ENCODE measurements at places on chromosomes 4 and X. TPM values are rescaled to one million over a fixed set of nuclear protein-coding genes. Genes with fewer than 3 reads are reported as not detected.

DNA sequence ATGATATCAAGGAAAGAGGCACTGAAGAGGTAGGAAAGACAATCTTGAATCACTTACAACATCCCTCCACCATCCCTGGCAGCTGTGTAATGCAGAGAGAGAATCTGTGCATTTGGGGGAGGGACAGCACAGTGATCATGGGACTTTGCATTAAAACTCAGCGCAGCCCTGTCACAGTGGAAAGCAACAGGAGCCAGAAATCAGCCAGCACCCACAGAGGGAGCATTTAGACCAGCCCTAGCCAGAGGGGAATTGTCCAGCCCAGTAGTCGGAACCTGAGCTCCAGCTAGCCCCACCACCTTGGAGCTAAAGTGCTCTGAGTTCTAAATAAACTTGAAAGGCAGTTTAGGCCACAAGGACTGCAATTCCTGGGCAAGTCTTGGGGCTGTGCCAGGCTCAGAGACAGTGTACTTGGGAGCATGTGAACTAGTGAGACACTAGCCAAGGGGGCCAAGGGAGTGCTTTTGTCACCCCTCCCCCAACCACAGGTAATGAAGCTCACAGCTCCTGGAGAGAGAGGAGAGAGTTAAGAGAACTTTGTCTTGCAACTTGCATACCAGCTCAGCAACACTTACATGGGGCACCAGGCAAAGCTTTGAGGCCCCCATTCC lies 83.9 kb upstream of the FAM241A start:
- peaks cover 38% of the 10 kb centered on the region for H3K27me3 ChIP-seq
- peaks cover 2% of the 10 kb centered on the region for H3K36me3 ChIP-seq
- peaks cover 4% of the 10 kb centered on the region for H3K4me1 ChIP-seq
- no peak overlapping the region for H3K4me3 ChIP-seq
- no peak overlapping the region for H3K27ac ChIP-seq
- no peak for DNase-seq

DNA sequence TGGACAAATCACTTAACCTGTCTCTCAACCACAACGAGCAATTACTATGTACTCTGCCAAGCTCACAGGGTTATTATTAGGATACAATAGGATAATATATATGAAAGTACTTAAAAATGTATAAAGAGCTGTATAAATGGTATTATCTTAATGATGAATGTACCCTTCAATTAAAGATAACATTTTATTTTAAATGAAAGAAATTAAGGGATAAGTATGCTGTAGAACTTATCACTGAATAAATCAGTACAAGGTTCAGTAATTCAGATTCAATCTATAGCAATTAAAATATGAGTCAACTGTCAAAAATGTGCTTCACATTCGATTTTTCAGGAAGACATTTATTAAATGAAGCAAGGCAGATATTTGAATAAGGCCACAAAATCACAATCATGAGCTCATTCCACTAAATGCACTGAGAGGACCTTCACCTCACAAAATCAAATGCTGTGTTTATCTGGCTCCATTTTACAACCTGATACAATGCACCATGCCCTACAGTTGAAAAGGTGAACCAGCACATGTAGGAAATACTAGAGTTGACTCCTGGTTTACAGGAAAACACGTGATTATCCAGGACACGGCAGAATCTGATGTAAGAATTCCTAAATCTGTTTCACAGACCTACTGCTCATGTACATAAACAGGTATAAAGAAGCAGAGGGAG lies 4.4 kb downstream of the LRCH2 start:
- no peak for DNase-seq
- no peaks in the 10 kb centered on the region for H3K27me3 ChIP-seq
- no peaks in the 10 kb centered on the region for H3K36me3 ChIP-seq
- H3K27ac ChIP-seq: no peak overlapping the region

- peaks cover 3% of the 10 kb centered on the region for H3K4me1 ChIP-seq
- no peak for DNase-seq
- no peaks in the 10 kb centered on the region for H3K27me3 ChIP-seq
- H3K36me3 ChIP-seq: no peaks in the 10 kb centered on the region
- no peak overlapping the region for H3K4me3 ChIP-seq
Observed at GRCh38 chr4:146439999-146440398, 81.7 kb downstream of the SLC10A7 start.

DNA sequence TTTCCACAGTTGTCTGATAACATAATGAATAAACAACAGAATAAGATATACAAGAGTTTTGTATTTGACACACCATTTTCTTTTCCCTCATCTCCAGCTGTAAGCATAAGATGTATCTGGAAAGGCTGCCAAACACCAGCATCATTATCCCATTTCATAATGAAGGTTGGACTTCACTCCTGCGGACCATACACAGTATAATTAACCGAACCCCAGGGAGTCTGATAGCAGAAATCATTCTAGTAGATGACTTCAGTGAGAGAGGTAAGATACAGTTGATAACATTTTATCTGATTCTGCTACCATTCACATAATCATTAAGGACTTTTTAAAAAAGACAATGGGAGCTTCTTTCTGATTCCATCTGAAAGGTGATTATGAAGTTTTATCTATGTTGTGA lies 535.2 kb downstream of the GALNTL6 start:
- no peaks in the 10 kb centered on the region for H3K27me3 ChIP-seq
- no peaks in the 10 kb centered on the region for H3K36me3 ChIP-seq
- no peak overlapping the region for H3K27ac ChIP-seq
- no peak for DNase-seq
- no peak overlapping the region for H3K4me3 ChIP-seq
- H3K4me1 ChIP-seq: no peaks in the 10 kb centered on the region

- H3K27me3 ChIP-seq: no peaks in the 10 kb centered on the region
- peaks cover 5% of the 10 kb centered on the region for H3K4me1 ChIP-seq
- DNase-seq: no peak
Observed at GRCh38 chrX:40780951-40781350, 45.6 kb upstream of the MED14 start.

- H3K27me3 ChIP-seq: no peaks in the 10 kb centered on the region
- DNase-seq: no peak
- peaks cover 86% of the 10 kb centered on the region for H3K4me1 ChIP-seq
- H3K36me3 ChIP-seq: peaks cover 3% of the 10 kb centered on the region
- H3K27ac ChIP-seq: peak overlapping the region; percentile 98
- H3K4me3 ChIP-seq: peak overlapping the region; percentile 72
Observed at GRCh38 chrX:2696698-2697215, 5.7 kb downstream of the CD99 start.

DNA sequence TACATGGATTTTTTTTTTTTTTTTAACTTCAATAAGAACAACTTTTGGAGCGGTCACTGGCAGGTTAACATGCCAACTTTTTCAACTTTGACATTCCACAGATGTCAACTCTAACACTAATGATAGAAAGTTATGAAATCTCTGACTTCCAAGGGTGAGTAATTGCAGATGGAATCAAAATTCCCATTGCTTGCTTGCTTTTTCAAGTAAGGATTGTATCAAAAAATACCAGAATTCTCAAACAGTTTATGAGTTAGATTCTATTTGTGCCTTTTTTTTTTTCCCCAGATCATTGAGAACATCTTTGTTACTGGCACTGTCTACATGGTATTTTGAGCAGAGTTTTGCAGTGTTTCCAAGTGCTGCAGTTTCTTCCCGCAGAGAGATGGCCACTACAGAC lies 50.3 kb upstream of the OTUD4 start:
- H3K4me3 ChIP-seq: no peak overlapping the region
- peaks cover 26% of the 10 kb centered on the region for H3K27me3 ChIP-seq
- H3K27ac ChIP-seq: no peak overlapping the region
- H3K4me1 ChIP-seq: no peaks in the 10 kb centered on the region

- no peaks in the 10 kb centered on the region for H3K27me3 ChIP-seq
- DNase-seq: no peak
- H3K4me1 ChIP-seq: no peaks in the 10 kb centered on the region
- H3K36me3 ChIP-seq: no peaks in the 10 kb centered on the region
- no peak overlapping the region for H3K27ac ChIP-seq
- H3K4me3 ChIP-seq: no peak overlapping the region
Observed at GRCh38 chrX:128739539-128739938, 687.3 kb upstream of the ACTRT1 start.

- no peaks in the 10 kb centered on the region for H3K36me3 ChIP-seq
- H3K27me3 ChIP-seq: peaks cover 7% of the 10 kb centered on the region
- H3K4me3 ChIP-seq: no peak overlapping the region
- no peak for DNase-seq
Observed at GRCh38 chr4:142728233-142728632, 117.9 kb downstream of the INPP4B start.

DNA sequence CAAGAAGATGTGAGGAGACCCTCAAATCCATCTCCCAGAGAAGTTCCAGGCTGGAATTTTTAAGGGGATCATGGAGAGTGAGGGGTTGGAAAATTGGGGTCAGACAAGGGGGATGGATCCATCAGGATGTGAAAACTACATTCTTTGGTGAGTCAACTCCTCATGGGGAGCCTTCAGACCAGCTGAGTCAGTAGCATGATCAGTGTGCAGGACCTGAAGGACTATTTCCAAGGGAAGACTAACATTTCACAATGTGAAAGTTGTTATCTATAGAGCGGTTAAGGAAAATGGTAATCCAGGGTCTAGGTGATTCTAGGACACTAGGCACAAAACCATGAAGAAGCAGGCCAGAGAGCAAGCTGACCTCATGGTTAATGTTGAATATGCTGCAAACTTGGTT lies 38.6 kb upstream of the CEP135 start:
- no peaks in the 10 kb centered on the region for H3K27me3 ChIP-seq
- H3K27ac ChIP-seq: no peak overlapping the region
- DNase-seq: no peak
- H3K4me3 ChIP-seq: no peak overlapping the region
- H3K4me1 ChIP-seq: peaks cover 9% of the 10 kb centered on the region

- no peaks in the 10 kb centered on the region for H3K36me3 ChIP-seq
- H3K27ac ChIP-seq: no peak overlapping the region
- H3K4me1 ChIP-seq: no peaks in the 10 kb centered on the region
- no peak overlapping the region for H3K4me3 ChIP-seq
Observed at GRCh38 chrX:110964786-110965185, 131.2 kb upstream of the PAK3 start.

DNA sequence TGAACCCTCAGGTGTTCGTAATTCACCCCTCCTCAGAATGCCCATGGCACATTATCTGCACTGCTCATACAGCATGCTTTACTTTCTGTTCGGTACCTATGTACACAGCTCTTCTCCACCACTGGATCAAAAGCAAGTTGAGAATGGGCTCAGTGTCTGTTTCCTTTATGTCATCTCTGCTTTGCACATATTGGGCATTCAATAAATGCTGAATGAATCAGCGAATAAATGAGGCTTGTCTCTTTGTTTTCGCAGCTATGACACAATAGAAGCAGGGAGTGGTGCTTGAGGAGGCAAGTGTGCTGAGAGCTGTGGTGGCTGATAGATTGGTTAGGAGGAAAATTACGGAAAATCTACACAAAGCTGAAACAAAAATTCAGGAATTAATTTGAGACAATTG lies 109.1 kb upstream of the VMA21 start:
- no peaks in the 10 kb centered on the region for H3K27me3 ChIP-seq
- H3K27ac ChIP-seq: no peak overlapping the region
- H3K36me3 ChIP-seq: no peaks in the 10 kb centered on the region
- H3K4me1 ChIP-seq: no peaks in the 10 kb centered on the region

- no peaks in the 10 kb centered on the region for H3K36me3 ChIP-seq
- no peak overlapping the region for H3K27ac ChIP-seq
- no peaks in the 10 kb centered on the region for H3K27me3 ChIP-seq
- H3K4me3 ChIP-seq: no peak overlapping the region
- no peak for DNase-seq
Observed at GRCh38 chr4:125254106-125254505, 60.6 kb upstream of the FAT4 start.

DNA sequence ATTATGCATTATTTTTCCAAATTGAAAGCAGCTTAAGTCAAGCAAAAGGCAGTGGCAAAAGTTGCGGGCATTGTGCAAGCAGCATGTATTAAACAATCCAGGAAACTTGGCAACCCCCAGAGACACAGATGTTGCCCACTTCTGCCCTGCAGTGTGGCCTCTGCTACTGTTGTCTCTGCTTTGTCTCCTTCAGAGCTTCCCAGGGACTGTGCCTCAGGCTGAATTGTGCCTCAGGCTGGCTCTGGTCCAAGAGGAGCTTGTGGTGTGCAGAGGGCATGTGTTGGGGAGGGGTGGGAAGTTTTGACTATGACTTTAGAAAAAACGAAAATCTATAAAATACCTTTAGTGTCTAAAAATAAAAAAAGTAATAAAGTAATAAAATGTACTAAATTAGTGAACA lies 201.4 kb downstream of the CCSER1 start:
- H3K36me3 ChIP-seq: no peaks in the 10 kb centered on the region
- no peaks in the 10 kb centered on the region for H3K27me3 ChIP-seq
- H3K27ac ChIP-seq: no peak overlapping the region
- H3K4me3 ChIP-seq: no peak overlapping the region
- H3K4me1 ChIP-seq: no peaks in the 10 kb centered on the region

- no peaks in the 10 kb centered on the region for H3K36me3 ChIP-seq
- H3K4me1 ChIP-seq: peaks cover 11% of the 10 kb centered on the region
- H3K27ac ChIP-seq: peak within 1 kb of the TSS; percentile 39
- peaks cover 20% of the 10 kb centered on the region for H3K27me3 ChIP-seq
- H3K4me3 ChIP-seq: peak within 1 kb of the TSS; percentile 86
Observed at GRCh38 chrX:77446908-77447652, at the start of gene FGF16. TSS of gene FGF16 (plus strand) at chrX:77447389. CDS start at chrX:77447675, 286 bp downstream.

DNA sequence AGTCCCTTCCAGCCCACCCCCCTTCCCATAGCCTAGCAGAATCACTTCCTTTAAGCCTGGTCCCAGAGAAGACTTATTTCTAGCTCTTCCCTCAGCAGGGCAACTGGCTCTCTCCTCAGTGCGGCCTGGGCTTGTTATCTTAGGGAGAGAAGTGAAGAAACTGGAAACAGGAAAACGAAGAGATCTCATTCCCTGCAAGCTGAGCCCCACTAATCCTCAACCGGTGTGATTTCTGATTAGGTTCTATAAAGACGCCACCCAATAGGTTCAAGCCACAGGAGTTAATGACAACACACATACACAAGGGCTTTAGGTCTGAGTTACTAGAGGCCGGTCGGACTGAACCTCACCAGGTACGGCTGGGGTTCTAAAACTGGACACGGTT lies 3.2 kb downstream of the GSX2 start:
- H3K36me3 ChIP-seq: peaks cover 6% of the 10 kb centered on the region
- no peak overlapping the region for H3K4me3 ChIP-seq
- no peak for DNase-seq
- H3K4me1 ChIP-seq: peaks cover 22% of the 10 kb centered on the region
- H3K27ac ChIP-seq: no peak overlapping the region

DNA sequence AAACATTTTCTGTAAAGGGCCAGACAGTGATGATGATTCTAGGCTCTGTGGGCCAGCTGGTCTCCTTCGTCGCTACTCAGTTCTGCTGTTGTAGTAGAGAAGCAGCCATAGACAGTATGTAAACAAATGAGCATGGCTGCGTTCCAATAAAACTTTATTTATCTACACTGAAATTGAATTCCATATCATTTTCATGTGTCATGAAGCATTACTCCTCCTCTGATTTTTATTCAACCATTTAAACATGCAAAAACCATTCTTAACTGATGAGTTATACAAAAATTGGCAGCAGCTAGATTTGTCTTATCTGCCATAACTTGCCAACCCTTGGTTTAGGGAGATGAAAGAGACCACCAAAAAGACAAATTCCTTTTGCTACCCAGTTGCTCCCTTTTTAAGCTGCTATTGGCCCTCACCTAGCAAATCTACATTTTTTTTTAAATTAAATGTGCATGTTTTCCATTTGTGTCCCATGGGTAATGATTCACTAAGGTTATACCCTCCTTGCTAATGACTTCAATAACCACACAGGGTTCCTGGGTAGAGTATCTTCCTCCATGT lies 309.9 kb downstream of the DHX15 start:
- H3K36me3 ChIP-seq: no peaks in the 10 kb centered on the region
- no peak overlapping the region for H3K4me3 ChIP-seq
- no peak for DNase-seq

Gene STAG2
- 77.2 TPM for total RNA-seq

Gene CT83
- total RNA-seq: not detected

Gene TSPAN7
- 0.18 TPM for total RNA-seq

Gene DSPP
- total RNA-seq: not detected

Gene SYN1
- 0.52 TPM for total RNA-seq
